ENCODE measurements at places on chromosomes 3 and 15.

DNA sequence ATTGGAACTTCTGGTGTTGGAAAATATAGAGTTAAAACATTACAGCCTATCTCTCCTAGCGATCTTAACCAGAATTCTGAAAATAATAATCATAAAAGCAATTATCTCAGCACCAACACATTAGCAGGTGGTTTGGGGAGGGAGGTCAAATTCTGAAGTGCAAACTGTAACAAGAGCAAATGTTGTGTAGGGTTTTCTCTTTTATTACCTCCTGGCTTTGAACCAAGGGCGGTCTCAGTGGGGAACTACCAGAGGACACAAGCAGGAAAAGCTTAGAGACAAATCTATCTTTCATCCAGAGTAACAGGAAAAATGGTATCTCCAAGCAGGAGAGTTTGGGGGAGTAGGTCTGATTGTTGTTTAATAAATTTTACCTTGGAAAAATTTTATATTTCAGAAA lies 5.5 kb upstream of the ARRDC4 start:
- DNase-seq = no peak

DNA sequence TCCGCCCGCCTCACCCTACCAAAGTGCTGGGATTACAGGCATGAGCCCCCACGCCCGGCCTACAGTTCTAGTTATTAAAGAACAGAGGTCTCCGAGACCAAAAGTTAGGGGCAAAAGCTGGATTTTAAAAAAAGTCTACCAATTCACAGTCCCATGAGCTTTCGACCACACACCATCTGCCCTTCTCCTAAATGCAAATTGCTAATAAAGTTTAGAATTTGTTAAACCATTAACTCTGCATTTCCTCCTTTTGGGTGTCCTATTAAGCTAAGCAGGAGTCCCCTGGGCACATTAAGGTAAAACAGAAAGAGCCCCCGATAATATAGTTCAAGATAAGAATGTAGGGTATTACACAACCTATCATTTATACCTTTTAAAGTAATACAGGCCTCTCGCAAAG lies 322.7 kb downstream of the FOXP1 start:
- DNase-seq = no peak

GRCh38 chr3:6825524-6825923 lies 35.4 kb upstream of the GRM7 start:
- DNase-seq = no peak

GRCh38 chr3:141650783-141651182 lies 87.3 kb upstream of the RNF7 start:
- no peak for DNase-seq

DNA sequence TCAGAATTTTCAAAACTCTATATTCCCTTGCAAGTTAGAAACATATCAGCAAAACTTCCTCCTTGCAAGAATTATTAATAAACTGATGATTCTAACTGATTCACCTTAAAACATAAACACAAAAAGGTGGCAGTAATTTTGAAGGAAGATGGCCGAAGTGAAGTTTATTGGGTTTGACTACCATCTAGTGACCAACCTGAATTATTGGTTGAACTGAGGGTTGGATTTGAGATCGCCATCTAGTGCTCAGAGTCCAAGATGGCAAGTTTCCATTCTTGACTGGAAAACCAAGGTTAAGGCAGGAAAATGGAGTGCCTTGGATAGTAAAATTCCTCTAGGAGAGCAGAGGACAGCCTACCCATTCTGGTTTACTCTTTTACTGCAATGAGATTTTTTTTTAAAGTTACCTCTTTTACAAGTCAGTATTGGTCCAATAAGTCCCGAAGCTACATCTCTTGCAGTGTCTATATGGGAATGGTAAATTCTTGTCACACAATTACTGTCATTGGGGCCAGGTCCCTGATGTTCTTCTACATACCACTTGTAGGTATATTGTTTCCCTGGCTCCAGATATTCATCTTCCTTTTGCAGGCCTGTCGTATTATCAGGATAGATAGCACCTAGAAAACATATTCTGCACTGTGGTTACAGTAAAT lies 51.6 kb upstream of the CP start:
- no peak for DNase-seq

GRCh38 chr3:61910732-61911131 lies 349.4 kb downstream of the PTPRG start:
- no peak for DNase-seq

- DNase-seq = no peak
Measured at GRCh38 chr3:135382621-135383020, 582.9 kb upstream of the PPP2R3A start.

DNA sequence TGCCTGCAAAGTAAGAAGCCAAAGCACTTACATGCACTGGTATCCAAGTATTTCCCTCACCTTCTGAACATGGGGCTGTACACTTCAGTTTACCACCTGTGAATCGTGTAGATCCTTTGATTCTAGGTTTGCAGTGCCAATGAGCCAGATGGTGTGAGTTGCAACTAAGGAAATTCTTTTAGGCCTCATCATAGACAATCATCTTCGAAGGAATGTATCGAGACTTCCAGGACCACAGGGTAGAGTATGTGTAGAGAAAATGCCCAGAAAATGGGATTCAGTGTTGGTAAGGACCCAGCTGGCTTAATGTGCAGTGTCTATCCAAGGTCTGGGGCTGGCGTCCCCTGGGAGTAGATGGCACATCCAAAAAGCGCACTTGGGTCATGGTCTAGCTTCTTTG lies 323.2 kb upstream of the TPM1 start:
- DNase-seq = no peak

GRCh38 chr3:110519071-110519470 lies 552.5 kb upstream of the NECTIN3 start:
- DNase-seq = no peak

GRCh38 chr3:139105154-139105702 lies 60.5 kb upstream of the PRR23C start:
- DNase-seq = no peak

GRCh38 chr15:70036585-70037291 lies 61.0 kb downstream of the TLE3 start:
- DNase-seq = no peak

All from stimulated activated CD8-positive, alpha-beta memory T cell treated with anti-CD3 and anti-CD28 coated beads, Interleukin-7, amount 100 ng/mL, for 4 hours (primary cell).